ENCODE measurements at places on chromosomes 1 and 21.

GRCh38 chr1:200510228-200510623 lies 100.4 kb upstream of the ZNF281 start:
- DNase-seq, result peak; percentile 84

DNA sequence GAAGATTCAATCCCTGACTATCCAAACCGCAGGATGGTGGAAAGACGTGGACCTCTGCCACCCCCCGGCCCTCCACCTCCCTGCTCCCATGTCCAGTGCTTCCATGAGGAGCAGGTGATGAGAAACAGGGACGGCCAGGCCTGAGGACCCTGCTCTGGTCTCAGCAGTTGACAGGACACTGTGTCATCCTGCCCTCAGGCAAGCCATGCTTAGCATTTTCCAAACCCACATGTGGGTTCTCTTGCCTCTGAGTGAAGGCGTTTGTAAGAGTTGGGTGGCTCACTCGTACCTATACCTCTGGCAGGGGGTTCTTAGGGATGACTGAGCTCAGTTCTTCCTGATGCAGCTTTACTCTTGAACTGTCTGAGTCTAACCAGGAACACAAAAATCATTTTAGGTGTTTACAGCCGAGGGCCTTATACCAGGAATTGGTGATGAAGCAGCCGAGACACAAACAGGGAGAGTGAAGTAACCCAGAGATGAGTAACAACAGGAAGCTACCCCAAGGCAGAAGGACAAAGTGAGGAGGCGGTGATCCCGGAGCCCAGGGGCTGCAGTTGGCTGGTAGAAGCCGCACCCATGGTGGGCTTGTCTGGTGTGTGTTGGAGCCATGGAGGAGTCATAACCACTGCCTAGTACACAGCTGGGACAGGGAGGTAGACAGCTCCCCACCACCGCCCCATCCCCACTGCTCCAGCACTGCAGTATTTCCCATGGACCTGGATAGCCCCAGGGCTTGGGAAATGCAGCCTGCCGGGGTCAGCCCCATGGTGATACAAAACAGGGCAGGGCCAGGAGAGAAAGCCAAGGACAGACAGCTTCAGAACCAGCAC lies 21.4 kb downstream of the MYBPH start:
- DNase-seq, result peak; percentile 40

DNA sequence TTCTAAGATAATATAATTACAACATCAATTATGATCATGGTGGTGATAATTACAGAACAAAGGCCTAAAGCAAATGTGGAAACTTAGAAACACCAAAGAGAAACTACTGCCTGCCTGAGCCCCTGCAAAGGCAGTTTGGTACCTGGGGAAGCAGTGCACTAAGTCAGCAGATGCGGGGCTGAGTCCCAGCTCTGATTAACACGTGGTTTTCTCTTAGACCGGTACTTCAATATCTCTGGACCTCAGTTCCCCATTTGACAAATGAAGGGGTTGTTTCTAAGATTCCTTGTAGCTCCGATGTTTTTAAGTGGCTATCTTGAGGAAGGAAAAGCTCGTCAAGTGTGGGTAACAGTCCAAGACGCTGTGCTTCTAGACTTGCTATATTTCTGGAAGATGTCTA lies 16.7 kb upstream of the PLEKHA6 start:
- no peak for DNase-seq

GRCh38 chr21:25459365-25459764 lies 147.9 kb downstream of the MRPL39 start:
- DNase-seq, result no peak

DNA sequence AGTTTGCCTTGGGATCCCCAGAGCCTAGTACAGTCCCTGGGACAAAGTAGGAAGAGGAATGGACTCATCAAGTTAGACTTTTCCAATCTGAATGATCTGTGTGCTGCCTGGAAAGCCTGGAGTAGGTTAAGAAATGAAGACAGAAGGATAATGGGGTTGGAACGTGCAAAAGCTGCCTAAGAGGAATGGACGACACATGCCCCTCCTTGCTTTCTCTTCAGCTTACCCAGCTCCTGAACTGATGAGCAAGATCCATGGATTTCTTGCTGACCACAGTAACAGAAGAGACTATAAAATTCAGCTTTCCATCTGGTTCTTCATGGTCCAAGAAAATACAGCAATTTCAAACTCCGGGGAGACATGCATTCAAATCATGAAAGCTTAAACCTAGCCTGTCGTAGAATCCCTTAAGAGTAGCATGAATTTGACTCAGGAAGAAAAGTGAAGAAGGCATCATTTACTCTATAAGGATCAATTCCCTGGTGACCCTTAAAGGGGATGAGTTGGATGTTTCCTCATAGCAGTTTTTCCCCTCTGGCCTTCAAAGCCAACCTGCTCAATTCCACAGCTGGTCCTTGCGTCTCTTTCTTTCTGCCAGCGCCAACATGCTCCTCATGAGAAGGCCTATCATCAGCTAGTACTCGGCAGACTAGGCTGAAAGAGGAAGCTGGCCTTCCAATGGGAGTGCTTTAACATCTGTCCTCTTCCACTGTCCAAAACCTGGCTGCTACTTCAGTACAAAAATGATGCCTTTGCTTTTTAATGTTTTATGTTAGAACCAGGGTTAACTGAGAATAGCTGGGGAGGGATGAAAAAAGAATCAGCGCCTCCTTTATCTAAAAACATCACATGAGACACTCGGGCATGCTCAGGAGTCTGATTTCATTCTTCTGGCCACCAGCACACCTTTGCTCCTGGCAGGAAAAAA lies 5.7 kb upstream of the PEF1 start:
- no peak for DNase-seq

DNA sequence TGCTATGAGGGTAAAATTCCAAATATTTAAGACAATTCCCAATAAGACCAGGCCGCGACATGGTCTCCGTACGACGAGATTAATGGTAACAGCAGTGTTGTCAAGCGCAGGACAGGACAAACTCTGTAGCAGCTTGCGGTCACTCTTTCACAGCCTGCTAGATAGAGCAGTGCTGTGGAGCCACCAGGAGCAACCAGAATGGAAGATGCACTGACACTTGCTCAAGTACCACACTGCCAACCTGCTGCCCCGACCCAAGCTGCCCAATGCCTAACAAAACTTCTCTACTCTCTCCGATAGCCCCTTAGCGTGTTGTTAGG lies 636 bp downstream of the WARS2 start:
- no peak for DNase-seq

GRCh38 chr1:59223989-59224634 lies 72.8 kb upstream of the FGGY start:
- no peak for DNase-seq

DNA sequence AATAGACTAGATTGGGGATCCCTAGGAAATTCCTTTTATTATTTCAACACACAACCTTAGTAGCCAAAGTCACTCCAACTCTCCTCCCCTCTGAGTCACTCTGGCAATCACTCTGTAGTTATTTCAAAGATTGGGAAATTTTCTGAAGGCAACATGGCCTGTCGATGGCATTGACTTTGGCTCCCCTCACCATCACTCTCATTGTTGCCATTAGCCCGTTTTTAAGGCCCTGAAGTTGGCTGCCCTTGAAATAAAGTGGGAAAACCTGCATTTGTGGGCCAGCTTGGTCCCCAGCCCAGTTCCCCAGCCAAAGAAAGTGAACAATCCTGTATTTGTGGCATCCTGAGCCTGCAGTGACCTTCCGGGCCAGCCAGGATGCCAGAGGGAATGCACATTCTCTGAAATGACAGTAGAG lies 52.5 kb downstream of the CDC7 start:
- peak; percentile 77 for DNase-seq
